ENCODE measurements at places on chromosomes 16 and 17.

DNA sequence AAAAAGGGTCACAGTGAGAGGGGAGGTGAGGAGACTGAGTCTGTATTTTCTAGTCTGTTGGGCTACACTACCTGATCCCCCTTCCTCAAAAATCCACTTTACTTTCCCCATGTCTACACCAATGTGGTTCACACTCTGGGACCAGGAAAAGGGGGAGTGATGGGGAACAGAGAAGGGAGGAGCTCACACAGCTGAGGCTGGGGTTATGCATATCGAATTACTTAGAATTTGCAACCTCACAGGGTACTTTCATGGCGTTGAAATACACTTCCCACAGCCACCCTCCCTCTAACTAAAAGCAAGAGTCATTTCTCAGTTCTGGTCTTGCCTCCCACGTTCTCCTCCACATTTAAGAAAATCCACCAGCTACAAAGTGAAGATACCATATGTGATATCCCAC lies 14.1 kb downstream of the MAPT start:
- peaks cover 15% of the 10 kb centered on the region for H3K27me3 ChIP-seq
- H3K4me3 ChIP-seq: no peak overlapping the region
- peaks cover 10% of the 10 kb centered on the region for H3K4me1 ChIP-seq
- no peak overlapping the region for H3K27ac ChIP-seq
- no peak for DNase-seq

GRCh38 chr16:81973737-81974136 lies 37.5 kb downstream of the SDR42E1 start:
- no peaks in the 10 kb centered on the region for H3K27me3 ChIP-seq
- H3K36me3 ChIP-seq: peaks cover 2% of the 10 kb centered on the region
- no peak overlapping the region for H3K4me3 ChIP-seq
- H3K27ac ChIP-seq: no peak overlapping the region

- no peaks in the 10 kb centered on the region for H3K36me3 ChIP-seq
- H3K27ac ChIP-seq: no peak overlapping the region
- H3K4me1 ChIP-seq: peaks cover 15% of the 10 kb centered on the region
- no peak for DNase-seq
Observed at GRCh38 chr17:77925831-77926543, 32.5 kb upstream of the TNRC6C start.

- peak overlapping the region; percentile 49 for H3K4me3 ChIP-seq
- DNase-seq: no peak
- peaks cover 74% of the 10 kb centered on the region for H3K4me1 ChIP-seq
- peak overlapping the region; percentile 100 for H3K27ac ChIP-seq
- no peaks in the 10 kb centered on the region for H3K27me3 ChIP-seq
Observed at GRCh38 chr17:40104594-40105486, 4.5 kb upstream of the NR1D1 start.

DNA sequence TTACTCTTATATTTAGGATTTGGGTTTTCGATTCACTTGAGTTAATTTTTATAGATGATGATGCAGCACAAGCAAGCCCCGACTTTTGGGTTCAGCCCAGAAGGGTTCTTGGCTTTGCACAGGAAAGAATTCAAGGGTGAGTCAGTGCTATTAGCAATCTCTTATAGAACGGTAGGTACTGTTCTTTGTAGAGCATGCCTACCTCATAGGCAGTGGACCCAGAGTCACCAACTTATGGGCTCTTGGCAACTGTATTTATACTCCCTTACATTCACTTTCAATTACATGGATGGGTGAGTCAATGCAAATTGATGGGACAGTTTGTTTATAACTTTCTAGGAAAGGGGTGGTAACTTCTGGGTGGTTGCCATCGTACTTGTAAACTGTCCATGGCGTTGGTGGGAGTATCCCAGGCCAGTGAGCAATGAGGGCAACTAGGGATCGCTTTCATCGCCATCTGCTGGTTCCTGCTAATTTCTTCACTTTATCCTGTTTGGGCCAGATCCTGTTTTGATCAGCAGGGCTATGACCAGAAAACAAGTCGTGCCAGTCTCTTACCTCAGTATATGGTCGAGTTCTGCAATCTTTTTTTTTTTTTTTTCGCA lies 362.6 kb downstream of the CNTNAP4 start:
- H3K4me1 ChIP-seq: no peaks in the 10 kb centered on the region
- H3K4me3 ChIP-seq: no peak overlapping the region
- H3K36me3 ChIP-seq: no peaks in the 10 kb centered on the region
- H3K27ac ChIP-seq: no peak overlapping the region

- no peak overlapping the region for H3K4me3 ChIP-seq
- peaks cover 4% of the 10 kb centered on the region for H3K4me1 ChIP-seq
- no peak for DNase-seq
- peaks cover 17% of the 10 kb centered on the region for H3K27me3 ChIP-seq
- H3K27ac ChIP-seq: no peak overlapping the region
Observed at GRCh38 chr16:1261131-1261892, 5.4 kb downstream of the TPSD1 start.
